ENCODE measurements at places on chromosomes 4 and X.

DNA sequence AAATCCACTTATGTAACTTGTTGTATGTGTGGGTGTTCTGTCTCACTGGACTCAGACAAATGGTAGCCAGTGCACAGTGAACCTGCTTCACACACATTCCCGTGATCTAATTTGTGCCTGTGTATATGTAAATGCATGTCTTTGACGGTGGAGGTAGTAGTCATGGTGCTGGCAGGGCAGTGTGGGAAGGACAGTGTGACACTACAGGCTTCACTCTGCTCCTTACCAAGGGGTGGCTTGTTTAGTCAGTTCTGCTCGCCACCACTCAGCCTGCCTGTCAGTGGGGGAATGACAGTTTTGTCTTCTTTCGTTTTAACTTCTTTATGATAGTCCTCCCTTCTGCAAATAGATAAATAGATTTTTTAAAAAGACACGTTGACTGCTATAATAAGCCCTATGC, 17.7 kb upstream of the PAQR3 start:
- no peak for DNase-seq

DNA sequence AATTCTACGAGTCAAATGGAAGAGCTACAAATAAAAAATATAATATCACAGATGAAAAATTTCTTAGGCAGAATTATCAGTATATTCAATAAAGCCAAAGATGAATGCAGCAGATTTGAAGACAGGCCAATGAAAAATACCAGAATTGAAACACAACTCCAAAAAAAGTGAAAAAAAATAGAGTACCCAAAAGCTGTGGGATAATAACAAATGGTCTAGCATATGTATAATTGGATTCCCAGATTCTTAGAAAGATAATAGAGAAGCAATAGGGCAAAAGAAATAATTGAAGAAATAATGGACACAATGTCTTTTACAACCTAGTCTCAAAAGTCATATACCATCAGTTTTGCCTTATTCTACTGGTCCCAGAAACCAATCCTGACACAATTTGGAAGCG, 4.4 kb downstream of the ANAPC10 start:
- DNase-seq = no peak

DNA sequence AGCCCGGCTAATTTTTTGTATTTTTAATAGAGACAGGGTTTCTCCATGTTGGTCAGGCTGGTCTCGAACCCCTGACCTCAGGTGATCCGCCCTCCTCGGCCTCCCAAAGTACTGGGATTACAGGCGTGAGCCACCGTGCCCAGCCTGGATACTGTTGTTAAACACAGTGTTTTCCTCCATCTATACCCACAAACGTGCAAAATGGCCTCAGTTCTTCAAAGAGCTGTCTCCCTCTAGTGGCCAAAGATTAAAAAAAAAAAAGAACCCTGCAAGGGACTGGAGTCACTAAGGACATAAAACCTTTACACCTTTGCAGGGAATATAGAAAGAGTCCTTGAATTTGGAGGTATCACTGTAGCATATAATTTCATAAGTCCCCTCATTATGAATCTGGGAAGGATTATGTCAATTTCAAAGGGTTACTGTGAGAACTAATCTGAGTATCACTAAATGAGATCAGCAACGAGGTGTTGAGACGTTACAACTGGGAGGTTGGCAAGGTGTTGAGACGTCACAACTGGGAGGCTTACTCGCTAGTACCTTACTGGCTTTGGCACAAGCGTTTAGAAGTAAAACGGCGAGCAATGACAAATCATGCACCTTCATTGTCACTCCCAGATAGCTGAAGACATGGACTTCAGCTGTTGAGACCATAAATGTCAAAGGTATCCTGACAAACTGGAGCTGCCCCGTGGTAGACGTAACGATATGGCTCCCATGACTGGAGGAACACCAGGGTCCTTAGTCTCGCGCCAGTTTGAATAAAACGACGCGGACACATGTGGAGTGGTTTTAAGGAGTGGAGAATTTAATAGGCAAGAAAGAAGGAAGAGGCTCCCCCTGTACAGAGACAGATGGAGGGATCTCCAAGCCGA, 33.4 kb upstream of the ENPP6 start:
- DNase-seq = no peak

DNA sequence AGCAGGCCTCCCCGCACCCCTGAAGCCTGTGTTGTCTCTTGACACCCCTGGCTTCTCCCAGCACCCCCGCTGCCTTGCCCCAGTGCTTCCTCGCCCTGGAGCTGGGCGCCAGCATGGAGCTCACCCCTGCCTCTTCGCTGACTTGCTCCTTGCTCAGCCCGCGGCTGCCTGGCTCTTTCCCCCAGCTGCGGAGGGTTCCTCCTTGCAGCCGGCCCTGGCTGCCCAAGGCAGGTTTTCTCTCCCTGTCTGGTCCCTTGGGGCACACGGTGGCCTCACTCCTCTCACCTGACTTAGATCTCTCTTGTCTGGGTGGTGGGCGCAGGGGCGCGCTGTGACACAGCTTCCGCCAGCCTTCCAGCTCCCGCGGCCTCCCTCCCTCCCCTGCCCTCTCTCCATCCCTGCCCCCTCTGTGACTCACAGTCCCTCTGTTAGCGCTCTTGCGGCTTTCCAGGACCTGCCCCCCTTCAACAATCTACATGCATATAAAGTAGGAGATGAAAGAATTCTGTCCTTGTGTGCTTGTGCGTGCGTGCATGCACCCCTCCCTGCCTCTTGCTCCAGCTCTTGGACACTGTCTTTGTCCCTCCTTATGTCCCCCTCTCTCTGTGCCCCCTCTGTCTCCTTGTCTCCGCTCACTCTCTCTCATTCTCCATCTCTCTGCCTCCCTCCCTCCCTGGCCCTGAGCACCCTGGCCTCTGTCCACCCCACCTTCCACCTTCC, 2.2 kb downstream of the PLXNB3 start:
- DNase-seq = peak; percentile 4

DNA sequence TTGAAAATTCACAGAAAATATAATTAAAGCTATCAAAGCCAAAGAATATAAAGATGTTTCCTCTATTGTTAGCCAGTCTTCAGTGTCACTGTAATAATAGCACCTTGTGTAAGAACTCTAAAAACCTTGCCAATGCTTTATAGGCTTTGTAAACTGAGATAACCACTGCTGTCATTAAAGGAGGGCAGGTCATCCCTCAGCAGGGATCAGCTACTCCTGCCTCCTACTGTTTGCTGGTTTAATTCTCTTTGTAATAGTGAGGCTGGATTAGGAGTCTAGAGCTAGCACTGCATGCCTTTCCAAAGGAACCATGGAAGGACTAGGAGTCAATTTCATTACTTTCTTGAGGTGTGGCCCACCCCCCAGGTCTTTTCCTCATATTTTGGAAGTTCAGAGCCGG, 46.2 kb downstream of the FHIP1A start:
- no peak for DNase-seq

DNA sequence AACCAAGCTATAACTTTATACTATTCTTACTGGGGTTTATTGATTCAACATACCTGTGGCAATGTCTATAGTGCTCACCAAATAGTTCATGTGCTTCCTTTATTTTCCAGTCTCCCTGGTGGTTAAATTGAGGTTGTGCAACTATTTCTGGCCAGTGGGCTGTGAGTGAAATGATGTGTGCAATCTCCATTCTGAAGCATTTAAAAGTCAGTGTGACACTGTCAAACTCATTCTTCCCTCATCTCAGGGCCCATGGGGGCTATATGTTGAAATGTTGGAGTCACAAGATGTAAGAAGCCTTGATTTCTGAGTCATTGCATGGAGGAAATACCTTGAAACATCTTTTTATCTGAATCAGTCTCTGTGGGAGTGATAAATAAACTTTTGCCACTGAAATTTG, 414.3 kb upstream of the RPS6KA3 start:
- no peak for DNase-seq

GRCh38 chrX:13285229-13285628, 34.6 kb downstream of the ATXN3L start:
- DNase-seq = no peak

DNA sequence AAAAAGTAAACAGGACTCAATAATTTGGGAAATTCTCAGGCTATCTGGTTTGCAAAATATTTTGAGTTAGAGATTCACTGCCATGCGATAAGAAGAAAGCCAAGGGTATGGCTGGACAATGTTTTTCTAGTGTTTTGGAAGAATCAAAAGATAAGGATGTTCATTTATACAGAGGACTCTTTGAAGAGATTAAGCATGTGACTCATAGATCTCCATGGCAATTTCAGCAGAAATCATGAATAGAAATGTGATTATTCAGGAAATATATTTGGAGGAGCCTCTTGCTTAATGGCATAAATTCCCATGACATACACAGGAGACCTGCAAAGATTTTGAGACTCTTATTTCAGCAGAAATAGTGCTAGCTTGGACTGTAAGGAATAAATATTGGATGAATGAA, 16.7 kb upstream of the FRAS1 start:
- DNase-seq = no peak

DNA sequence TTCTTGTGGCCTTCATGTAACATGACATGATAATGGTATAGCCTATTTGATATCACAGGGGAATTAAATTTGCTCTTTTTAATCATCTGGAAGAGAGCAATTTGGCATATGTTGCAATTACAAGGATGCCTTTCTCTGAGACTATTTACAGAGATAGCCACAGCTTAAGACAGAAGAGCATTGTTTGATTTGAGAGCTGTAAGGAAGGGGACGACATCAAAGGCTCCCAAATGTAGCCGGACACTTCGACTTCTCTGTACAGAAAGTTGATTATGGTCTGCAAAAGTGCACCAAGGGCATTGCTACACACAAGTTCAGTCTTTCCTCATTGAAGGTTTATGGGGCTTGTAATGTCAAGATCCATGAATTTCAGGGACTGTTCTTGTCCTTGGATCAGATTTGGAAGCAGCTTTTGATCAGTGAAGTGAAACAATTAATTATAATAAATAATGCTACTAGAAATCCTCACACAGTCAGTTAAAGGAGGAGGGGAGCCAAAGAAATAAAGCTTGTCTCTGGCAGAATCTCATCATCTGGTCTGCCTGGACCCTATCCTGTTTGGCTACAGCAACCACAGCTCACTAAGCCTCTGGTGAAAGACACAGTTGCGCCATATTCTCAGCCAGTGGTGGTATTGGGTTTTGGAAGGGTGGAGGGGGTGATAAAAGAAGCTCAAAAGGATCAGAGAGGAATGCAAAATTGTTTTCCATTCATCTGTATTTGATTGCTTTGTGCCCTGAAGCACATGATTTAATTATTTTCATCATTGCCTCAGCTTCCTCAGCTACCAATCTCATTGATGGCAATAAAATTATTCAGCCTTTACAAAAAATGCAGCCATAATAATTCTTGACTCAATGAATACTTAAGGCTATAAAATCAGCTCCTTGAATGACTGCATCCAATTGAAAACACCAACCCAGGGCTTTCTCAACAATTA, 654.3 kb upstream of the LCORL start:
- DNase-seq = peak; percentile 2

DNA sequence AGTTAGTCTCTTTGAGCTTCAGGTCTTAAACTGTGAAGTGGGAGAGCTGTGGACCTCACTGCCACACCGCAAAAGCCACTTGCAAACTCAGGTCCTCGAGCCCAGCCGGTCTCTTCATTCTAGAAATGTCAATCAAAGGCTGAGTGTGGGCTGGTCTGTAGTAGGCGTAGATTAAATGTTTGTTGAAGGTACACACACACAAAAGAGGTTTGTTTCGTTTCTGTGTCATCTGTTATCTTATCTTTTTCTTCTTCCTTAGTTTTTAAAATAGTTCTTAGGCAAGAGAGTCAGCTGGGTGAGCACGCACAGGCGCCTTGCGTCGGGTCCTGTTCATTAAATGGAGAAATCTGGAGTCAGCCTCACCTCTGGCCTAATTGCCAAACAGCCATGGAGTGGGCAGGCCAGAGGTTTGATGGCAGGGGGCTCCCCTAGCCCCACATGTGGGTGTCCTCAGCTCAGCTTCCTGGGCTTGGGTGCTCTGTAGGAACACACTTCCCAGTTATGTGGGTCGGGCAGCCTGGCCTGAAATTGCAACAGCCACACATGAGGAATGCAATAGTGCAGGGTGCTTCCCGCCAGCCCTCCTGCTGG, 836 bp upstream of the PSAPL1 start:
- DNase-seq = no peak

- DNase-seq = peak; percentile 18
Observed at GRCh38 chrX:69362856-69363255, 141.3 kb upstream of the NALF2 start.

GRCh38 chr4:156322592-156322991, 368.9 kb upstream of the CTSO start:
- DNase-seq = peak; percentile 56

GRCh38 chr4:139603576-139604410, 47.8 kb upstream of the SETD7 start:
- DNase-seq = no peak

DNA sequence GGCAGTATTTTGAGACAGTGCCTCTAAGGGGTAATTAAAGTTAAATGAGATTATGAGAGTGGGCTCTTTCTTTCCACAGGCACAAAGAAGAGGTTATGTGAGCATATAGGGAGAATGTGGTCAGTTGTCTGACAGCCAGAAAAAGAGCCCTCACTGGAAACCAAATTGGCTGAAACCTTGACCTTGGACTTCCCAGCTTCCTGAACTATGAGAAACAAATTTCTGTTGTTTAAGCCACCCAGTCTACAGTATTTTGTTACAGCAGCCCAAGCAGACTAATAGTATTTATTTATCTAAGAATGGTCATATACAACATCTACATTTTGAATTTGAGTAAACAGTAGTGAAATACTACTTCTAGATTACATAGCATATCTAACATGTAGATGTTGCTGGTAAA, 473.8 kb downstream of the IL15 start:
- no peak for DNase-seq

DNA sequence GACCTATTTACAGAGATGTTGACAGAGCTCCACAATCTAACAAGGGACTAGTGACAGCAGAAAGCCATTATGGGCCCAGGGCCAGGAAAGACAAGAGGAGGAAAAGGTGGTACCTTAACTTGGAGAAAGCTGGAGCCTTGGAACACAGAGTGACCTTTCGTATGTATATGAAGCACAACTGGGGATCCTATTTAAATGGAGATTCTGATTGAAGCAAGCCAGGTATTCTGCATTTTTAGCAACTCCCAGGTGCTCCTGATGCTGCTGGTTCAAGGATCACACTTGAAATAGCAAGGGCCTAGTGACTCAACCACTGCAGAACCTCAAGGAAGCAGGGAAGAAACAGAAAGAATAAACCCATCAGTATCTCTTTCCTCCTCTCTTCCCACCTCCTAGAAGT, 99.4 kb downstream of the TMEM47 start:
- DNase-seq = no peak

- no peak for DNase-seq
Observed at GRCh38 chr4:102308032-102308799, 37.1 kb downstream of the SLC39A8 start.
